ENCODE measurements at places on chromosomes 4 and X. TPM values are rescaled to one million over a fixed set of nuclear protein-coding genes. Genes with fewer than 3 reads are reported as not detected.

- no peak overlapping the region for H3K27ac ChIP-seq
- H3K36me3 ChIP-seq = no peaks in the 10 kb centered on the region
- H3K27me3 ChIP-seq = no peaks in the 10 kb centered on the region
Observed at GRCh38 chrX:139725720-139726119, 17.8 kb upstream of the MCF2 start.

DNA sequence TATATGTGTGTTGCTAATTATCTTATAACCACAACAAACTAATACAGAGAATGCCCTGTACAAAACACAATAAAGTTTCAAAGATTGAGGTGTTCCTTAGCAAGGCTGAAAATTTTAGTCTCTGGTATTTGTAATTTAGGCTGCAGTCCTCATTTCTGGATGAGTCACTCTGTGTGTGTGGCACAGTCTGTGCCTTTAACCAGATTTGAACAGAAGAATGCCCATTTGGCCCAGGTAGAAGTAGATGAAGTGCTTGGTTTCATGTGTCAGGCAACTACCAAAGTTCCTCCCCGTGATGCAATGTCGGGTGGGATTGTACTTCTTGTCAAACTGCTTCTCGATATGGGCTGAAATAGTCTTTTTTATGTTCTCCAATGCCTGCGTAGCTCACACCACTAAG lies 91.6 kb upstream of the H2AZ1 start:
- no peak overlapping the region for H3K4me3 ChIP-seq
- no peaks in the 10 kb centered on the region for H3K36me3 ChIP-seq
- H3K4me1 ChIP-seq = no peaks in the 10 kb centered on the region

DNA sequence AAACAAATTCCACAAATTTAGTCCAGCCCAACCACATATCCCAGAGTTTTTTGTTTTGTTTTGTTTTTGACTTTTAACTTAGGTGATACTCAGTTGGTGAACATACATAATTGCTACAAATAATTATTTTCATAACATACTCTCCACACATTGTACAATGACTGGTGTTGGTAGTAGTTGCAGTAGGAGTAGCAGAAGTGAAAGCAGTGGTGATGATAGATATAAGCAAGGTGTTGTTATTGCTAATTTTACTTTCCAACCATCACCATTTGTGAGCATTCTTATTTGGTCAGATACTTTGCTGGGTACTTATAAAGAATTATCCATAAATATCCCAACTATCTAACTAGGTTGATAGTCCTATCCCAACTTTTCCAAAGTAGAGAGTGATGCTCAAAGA lies 47.3 kb downstream of the ARHGAP24 start:
- H3K27ac ChIP-seq = no peak overlapping the region
- DNase-seq = no peak
- H3K4me1 ChIP-seq = no peaks in the 10 kb centered on the region
- no peaks in the 10 kb centered on the region for H3K36me3 ChIP-seq

- no peaks in the 10 kb centered on the region for H3K4me1 ChIP-seq
- no peak for DNase-seq
- H3K27ac ChIP-seq = no peak overlapping the region
- no peaks in the 10 kb centered on the region for H3K27me3 ChIP-seq
- no peak overlapping the region for H3K4me3 ChIP-seq
Observed at GRCh38 chr4:53961351-53961750, 103.1 kb downstream of the CHIC2 start.

GRCh38 chr4:112897543-112897942 lies 151.9 kb upstream of the ANK2 start:
- H3K4me1 ChIP-seq = no peaks in the 10 kb centered on the region
- no peak overlapping the region for H3K4me3 ChIP-seq
- no peaks in the 10 kb centered on the region for H3K36me3 ChIP-seq
- no peaks in the 10 kb centered on the region for H3K27me3 ChIP-seq
- no peak overlapping the region for H3K27ac ChIP-seq

- H3K4me1 ChIP-seq = no peaks in the 10 kb centered on the region
- H3K27ac ChIP-seq = no peak overlapping the region
- H3K36me3 ChIP-seq = no peaks in the 10 kb centered on the region
Observed at GRCh38 chr4:170003071-170004070, 22.8 kb downstream of the MFAP3L start.

DNA sequence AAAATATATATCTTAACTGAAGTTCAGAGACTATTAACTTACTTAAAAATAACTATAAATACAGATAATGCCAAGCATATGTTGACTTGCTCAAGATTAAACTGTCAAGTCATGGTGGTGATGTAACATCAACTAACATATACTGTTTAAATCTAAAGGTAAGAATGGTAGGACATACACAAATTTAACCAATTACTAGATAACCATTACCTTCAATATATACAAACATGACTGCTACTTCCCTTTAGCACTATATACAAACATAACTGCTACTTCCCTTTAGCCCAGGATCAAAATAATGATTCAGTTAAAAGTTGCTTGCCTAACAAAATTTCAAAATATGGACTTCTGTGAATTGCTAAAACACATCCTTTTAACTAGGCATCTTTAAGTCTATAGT lies 14.9 kb downstream of the HNRNPD start:
- DNase-seq = no peak
- peaks cover 79% of the 10 kb centered on the region for H3K4me1 ChIP-seq
- H3K36me3 ChIP-seq = peaks cover 43% of the 10 kb centered on the region
- H3K27ac ChIP-seq = no peak overlapping the region

GRCh38 chr4:170497112-170497511 lies 407.4 kb upstream of the AADAT start:
- H3K36me3 ChIP-seq = no peaks in the 10 kb centered on the region
- DNase-seq = no peak
- H3K4me3 ChIP-seq = peak overlapping the region; percentile 12
- H3K27ac ChIP-seq = no peak overlapping the region

GRCh38 chrX:43559644-43560043 lies 96.5 kb upstream of the MAOA start:
- no peak overlapping the region for H3K4me3 ChIP-seq
- H3K27ac ChIP-seq = no peak overlapping the region
- H3K27me3 ChIP-seq = no peaks in the 10 kb centered on the region
- no peaks in the 10 kb centered on the region for H3K4me1 ChIP-seq

GRCh38 chr4:142598132-142598531 lies 248.0 kb downstream of the INPP4B start:
- no peak for DNase-seq
- no peaks in the 10 kb centered on the region for H3K36me3 ChIP-seq
- H3K4me3 ChIP-seq = no peak overlapping the region
- no peak overlapping the region for H3K27ac ChIP-seq
- no peaks in the 10 kb centered on the region for H3K27me3 ChIP-seq
- no peaks in the 10 kb centered on the region for H3K4me1 ChIP-seq

GRIA2 gene
- total RNA-seq = not detected

FAM47E gene
- not detected for total RNA-seq

VSIG1 gene
- total RNA-seq = 3.1 TPM

SPARCL1 gene
- total RNA-seq = not detected

WDR17 gene
- total RNA-seq = 1.4 TPM

UCHL1 gene
- 0.75 TPM for total RNA-seq

IL21 gene
- 3.1 TPM for total RNA-seq

Measured in CD8-positive, alpha-beta memory T cell (primary cell).